ENCODE measurements at places on chromosomes 7 and 10. TPM values are rescaled to one million over a fixed set of nuclear protein-coding genes. Genes with fewer than 3 reads are reported as not detected.

Gene NCF1
- 3.6 TPM for polyA plus RNA-seq

Gene ATP5MK
- polyA plus RNA-seq = 344 TPM

Gene INSYN2A
- polyA plus RNA-seq = 0.30 TPM

Gene ACTL6B
- polyA plus RNA-seq = not detected

Gene KMT2E
- 35.2 TPM for polyA plus RNA-seq

Gene OR2A14
- polyA plus RNA-seq = not detected

Gene SOSTDC1
- 0.12 TPM for polyA plus RNA-seq

Gene TMEM178B
- 0.13 TPM for polyA plus RNA-seq

Gene RELN
- 3.7 TPM for polyA plus RNA-seq

Gene KIAA1549
- 2.5 TPM for polyA plus RNA-seq

Gene IMPDH1
- polyA plus RNA-seq = 23.3 TPM

Gene NKX1-2
- polyA plus RNA-seq = not detected

Gene TFEC
- 0.52 TPM for polyA plus RNA-seq

Gene HOXA3
- polyA plus RNA-seq = 3.4 TPM

Gene C7orf57
- 0.02 TPM for polyA plus RNA-seq

Gene ITPRID1
- 0.20 TPM for polyA plus RNA-seq

Gene CNPY1
- not detected for polyA plus RNA-seq

Gene SLC16A12
- 0.40 TPM for polyA plus RNA-seq

Gene CFTR
- not detected for polyA plus RNA-seq

Gene CDNF
- polyA plus RNA-seq = 2.9 TPM

Gene ZNF12
- 14.9 TPM for polyA plus RNA-seq

Gene IFIT1B
- not detected for polyA plus RNA-seq

Gene ARHGAP22
- polyA plus RNA-seq = 4.2 TPM

Gene OAT
- 93.2 TPM for polyA plus RNA-seq

Gene EBF3
- polyA plus RNA-seq = 3.6 TPM

Gene NANOS1
- 7.0 TPM for polyA plus RNA-seq

Gene PRLHR
- polyA plus RNA-seq = 0.06 TPM

Gene SCART1
- 0.72 TPM for polyA plus RNA-seq

Gene FMC1
- polyA plus RNA-seq = 35.3 TPM

Gene ZNF282
- polyA plus RNA-seq = 8.0 TPM

Gene PIP
- polyA plus RNA-seq = not detected

Gene LRIT1
- not detected for polyA plus RNA-seq

Gene PALD1
- 2.2 TPM for polyA plus RNA-seq

Gene TDRD1
- 0.48 TPM for polyA plus RNA-seq

Gene DRGX
- polyA plus RNA-seq = not detected

Gene AGAP5
- 5.6 TPM for polyA plus RNA-seq

Gene TMEM140
- polyA plus RNA-seq = 13.0 TPM

Gene ACHE
- 1.8 TPM for polyA plus RNA-seq

Gene IKZF1
- polyA plus RNA-seq = 6.5 TPM
